ENCODE measurements at places on chromosomes 1 and 21. TPM values are rescaled to one million over a fixed set of nuclear protein-coding genes. Genes with fewer than 3 reads are reported as not detected.

EPB41 gene
- 31.8 TPM for total RNA-seq

- no peak for DNase-seq
These were observed 21.7 kb downstream of the ITPKB start for GRCh38 chr1:226717256-226717909.

OR2L2 gene
- not detected for total RNA-seq

GBP6 gene
- not detected for total RNA-seq

GRCh38 chr1:211503542-211503941 lies 11.6 kb upstream of the RD3 start:
- DNase-seq = no peak

DNA sequence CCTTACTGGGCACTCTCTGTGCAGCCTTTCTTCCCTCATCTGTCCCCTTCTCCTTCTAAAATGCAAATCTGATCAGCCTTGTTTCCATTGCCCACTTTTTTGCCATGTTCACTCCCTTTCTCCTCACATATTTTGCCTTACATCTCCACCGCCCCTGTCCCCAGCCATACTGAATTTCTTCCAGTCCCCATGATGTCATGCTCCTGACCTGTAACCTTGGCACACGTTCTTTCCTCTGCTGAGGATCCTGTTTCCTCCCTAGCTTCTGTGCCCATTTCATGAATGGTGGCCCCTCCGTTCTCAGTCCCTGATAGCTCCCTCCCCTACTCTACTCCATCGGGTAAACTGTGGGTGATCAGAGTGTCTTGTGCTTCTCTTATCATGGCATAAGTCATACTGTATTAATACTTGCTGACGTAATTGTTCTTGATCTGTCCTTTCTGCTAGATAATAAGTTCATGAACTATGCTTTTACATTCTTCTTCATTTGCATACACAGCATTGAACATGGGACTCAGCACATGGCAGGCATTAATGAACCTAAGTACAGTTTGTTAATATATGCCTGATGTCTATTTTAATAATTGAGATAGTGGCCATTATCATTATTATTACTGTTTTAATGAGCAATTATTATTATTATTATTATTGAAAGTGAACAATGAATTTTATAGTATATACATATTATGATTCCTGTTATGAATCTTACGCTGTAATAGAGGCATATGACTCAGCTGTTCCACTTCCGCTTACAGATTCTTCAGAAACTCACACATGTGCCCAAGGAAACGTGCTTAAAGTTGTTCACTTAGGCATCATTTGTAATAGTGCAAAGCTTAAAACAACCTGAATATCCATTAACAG lies 28.5 kb downstream of the MAP3K21 start:
- DNase-seq = no peak

RGS8 gene
- not detected for total RNA-seq

GRCh38 chr1:233790662-233791371 lies 113.7 kb upstream of the SLC35F3 start:
- peak; percentile 71 for DNase-seq

DNA sequence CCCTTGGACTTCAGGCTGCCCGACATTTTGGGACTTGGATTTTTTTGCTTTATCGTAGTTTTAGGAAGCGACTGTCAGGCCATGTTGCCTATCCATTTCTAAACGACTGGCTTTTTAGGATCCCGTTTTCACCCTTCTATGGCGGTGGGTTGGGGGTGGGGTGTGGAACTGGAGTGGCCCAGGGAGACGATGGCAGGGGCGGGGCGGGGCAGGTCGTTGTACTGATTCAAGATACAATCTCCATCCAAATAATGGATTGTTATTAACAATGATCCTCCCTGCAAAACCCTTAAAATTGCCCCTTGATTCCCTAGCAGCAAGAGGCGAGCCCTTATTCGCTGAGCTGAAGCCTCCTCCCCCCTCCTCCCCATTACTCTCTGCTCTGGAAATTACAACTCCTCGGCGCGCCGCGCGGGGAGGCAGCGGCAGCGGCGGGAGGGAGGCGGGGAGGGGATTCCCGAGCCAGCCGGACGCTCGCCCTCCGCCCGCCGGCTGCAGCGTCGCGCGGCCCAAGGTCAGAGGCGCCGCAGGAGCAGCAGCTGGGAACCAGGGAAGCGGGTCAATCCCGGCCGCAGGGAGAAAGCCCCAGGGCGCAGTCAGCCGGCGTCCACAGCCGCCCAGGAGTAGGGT lies at the start of gene TRIM67:
Gene TRIM67, plus strand, starts transcription at position 392 of the 630 bp plus-strand sequence. CDS start 912 bp downstream, outside the sequence.
- DNase-seq = no peak

GRCh38 chr1:203628201-203629015 lies 1.8 kb downstream of the ATP2B4 start:
- peak; percentile 71 for DNase-seq

GRCh38 chr1:217311766-217312165 lies 319.1 kb downstream of the GPATCH2 start:
- DNase-seq = peak; percentile 19

CYP4A11 gene
- not detected for total RNA-seq

DNA sequence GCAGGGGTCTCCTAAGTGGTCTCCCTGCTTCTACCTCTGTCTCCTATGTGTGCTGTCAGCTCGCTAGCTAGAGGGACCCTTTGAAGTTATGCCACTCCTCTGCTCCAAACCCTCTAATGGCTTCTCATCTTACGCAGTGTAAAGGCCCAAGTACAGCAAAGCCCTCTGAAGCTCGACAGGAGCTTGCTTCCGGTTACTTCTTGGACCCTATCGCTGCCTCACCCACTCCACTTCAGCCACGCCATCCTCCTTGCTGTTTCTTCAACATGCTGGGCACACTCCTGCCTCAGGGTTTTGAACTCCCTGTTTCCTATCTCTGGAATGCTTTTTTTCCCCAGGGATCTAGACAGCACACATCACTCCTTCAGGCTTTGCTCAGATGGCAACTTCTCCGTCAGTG lies 102.3 kb upstream of the F3 start:
- DNase-seq = no peak

GRCh38 chr1:226661965-226662364 lies 77.1 kb downstream of the ITPKB start:
- DNase-seq = peak; percentile 33

DNA sequence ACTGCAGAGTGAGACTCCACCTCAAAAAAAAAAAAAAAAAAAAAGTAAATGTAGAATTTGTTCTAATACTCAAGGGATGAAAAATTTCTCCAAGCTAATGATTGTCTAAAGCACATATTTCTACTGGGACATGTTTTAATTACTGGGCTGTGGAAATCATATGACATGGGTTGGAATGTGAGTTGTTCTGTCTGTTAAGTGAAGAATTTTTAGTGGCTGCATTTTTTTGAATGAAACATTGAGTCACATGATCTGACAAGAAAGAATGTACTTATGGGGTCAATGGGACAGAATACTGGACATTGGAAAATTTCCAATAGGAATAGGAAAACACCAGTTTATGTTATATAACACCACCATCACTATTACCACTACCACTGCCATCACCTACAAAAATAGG lies 123.8 kb upstream of the IVNS1ABP start:
- peak; percentile 39 for DNase-seq

MIB2 gene
- 37.7 TPM for total RNA-seq

DNA sequence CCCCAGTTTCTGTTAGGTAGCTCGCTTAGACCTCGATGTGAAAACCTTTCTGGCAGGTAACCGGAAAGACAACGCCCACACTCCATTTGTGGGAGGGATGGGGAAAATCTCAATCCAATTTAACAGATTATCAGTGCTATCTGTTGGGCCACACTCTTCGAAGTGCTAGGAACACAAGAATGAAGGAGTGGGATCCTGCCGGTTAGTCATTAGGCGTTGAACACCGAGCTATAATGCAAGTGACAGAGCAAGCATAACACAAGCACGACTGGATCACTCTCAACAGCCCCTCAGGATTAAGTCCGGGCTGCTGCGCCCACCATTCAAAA lies 531 bp downstream of the SNIP1 start:
- DNase-seq = no peak

DNA sequence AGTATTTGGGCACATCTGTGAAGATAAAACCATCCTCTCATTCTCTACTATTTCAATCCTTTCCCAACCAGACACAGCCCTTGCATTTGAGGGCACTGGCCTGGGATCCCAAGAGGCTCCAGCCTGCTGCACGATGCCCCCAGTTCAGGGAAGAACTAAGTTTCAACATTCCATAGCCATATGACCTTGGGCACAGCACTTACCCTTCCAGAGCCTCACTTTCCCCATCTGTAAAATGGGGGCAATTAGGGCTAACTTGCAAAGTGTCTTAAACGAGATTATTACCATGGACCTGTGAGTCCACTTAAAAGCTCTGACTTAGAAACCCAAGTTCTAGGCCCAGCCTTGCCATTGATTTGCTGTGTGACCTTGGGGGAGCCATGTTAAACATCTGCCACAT lies 22.9 kb downstream of the CDCP2 start:
- no peak for DNase-seq

DNA sequence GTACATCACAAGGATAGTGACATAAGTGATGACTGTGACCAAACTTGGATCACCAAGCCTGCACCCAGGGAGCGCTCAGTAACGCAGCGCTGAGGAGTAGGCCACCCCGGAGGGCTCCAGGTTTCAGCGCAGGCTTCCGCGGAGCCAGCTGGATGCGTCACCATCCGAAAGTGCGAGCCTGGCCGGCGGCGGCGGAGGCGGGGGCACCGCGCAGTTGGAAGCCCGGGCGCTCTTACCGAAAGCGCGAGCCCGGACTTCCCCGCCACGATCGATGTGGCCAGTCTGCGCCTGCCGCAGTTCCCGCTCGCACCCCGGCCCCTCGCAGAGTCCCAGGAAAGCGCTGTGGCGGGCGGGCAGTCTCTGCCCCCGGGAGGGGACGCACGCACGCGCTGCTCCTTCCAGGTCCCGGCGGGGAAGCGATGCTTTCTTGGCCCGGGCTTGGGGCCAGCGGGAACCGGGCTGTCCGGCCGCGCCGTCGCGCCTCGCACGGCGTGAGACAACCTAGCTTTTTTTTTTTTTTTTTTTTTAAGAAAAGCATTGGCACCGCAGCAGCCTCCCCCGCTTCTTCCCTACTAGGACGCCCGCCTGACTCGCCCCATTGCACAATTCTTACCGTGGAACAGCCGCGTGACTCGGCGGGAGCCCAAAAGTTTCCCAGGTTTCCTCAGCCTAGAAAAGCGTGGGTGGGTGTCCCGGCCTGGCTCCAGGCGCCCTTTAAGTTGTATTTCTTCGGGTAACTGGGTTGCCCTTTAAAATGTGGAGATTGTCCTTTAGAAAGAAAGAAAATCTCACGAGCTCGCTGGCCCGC lies 36.4 kb upstream of the JAK1 start:
- peak; percentile 91 for DNase-seq

DNA sequence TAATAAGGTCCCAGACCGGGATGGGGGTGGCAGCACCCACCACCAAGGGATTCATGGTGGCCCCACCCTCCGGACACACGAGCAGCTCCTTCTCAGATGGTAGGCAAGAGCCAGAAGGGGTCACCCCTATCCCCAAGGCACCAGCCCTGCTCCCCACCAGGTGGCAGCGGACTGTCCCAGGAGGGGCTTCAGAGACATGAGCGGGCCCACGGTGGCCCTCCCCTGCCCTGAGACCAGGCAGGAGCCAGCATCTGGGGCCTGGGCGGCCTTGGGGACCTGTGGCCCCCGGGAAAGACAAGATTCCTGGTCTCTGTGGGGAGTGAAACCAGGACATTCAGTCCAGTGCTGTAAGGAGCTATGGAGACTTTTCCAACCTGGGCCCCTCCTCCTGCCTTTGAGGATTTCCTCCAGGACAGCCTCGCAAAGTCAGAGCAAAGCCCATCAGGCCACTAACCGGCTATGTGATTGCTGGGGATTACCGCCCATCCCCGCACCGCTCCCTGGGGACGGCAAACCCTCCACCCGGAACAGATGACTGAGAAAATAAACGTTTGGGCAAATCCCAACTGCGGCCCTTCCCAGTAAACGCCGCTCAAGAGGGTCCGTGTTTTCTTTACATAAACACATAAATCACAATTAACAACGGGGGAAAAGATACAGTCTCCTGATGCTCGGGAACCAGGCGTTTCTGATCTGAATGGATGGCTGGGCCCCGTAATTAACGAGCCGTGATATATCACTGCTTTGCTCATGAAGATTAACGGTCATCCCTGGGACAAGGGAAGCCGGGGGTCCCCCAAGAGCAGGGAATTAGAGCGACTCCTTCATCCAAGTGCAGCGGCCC lies 50.9 kb upstream of the ARHGEF16 start:
- no peak for DNase-seq

DNA sequence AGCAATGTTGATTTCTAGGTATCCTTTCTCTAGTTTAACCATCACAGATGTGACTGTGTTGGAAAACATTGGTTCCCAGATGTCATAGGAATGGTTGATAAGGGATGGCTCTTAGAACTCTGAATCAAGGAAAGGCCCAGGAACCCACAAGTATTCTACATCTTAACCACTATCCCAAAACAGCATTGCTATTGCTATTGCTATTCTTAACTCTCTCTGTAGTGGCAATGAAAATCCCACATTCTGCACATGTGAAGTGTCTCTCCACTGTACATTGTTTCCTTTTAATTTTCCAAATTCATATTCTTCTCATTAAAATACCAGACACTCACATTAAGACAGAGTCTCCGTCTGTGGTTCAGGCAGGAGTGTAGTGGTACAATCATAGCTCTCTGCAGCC lies 420.4 kb upstream of the RUNX1 start:
- peak; percentile 38 for DNase-seq

IGSF3 gene
- not detected for total RNA-seq

SDE2 gene
- total RNA-seq = 26.2 TPM

AADACL3 gene
- total RNA-seq = not detected

Data from fibroblast of the aortic adventitia (primary cell).